ENCODE measurements at places on chromosomes 3 and 15. TPM values are rescaled to one million over a fixed set of nuclear protein-coding genes. Genes with fewer than 3 reads are reported as not detected.

GRCh38 chr3:139265131-139266016 lies 78.4 kb upstream of the MRPS22 start:
- no peaks in the 10 kb centered on the region for H3K27me3 ChIP-seq
- no peak for DNase-seq
- H3K36me3 ChIP-seq, result no peaks in the 10 kb centered on the region
- no peak overlapping the region for H3K27ac ChIP-seq
- H3K4me1 ChIP-seq, result no peaks in the 10 kb centered on the region
- no peak overlapping the region for H3K4me3 ChIP-seq

DNA sequence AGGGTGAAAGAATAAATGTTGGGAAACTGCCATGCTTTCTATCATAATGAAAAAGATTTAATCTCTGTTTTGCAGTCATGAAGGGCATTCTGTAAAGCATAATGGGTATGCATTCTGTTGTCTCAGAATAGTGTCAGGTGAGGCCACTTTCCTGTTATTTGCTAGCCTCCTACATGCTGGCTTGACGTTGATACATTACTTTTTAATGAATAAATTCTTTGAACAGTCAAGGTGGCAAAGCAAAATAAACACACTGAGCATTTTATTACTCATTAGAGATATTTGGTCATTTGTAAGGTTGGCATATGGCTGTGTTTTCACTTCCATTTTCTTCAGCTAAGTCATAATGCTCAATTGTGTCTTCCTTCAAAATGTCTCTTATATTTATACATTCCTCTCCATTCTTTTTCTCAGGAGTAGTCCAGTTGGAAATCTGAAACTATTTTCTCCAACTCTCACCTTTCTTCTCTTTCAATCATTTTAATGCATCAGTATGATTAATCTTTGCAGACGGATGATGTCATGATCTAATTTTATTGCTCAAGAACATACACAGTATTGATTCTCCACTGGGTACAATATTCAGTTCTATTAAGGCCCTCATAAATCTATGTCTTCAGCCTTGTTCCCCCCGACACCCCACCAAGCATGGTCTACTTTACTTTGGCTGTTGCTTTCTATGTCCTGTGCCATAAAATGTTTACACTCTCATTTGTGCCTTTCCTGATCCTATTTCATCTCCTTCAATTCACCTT lies 290.7 kb downstream of the GBE1 start:
- no peaks in the 10 kb centered on the region for H3K4me1 ChIP-seq
- no peaks in the 10 kb centered on the region for H3K36me3 ChIP-seq
- H3K27ac ChIP-seq, result no peak overlapping the region
- no peak for DNase-seq
- no peaks in the 10 kb centered on the region for H3K27me3 ChIP-seq

The MEIS2 gene
- total RNA-seq, result not detected

- no peak overlapping the region for H3K4me3 ChIP-seq
- no peaks in the 10 kb centered on the region for H3K4me1 ChIP-seq
- no peak for DNase-seq
- H3K27me3 ChIP-seq, result no peaks in the 10 kb centered on the region
- no peak overlapping the region for H3K27ac ChIP-seq
Observed at GRCh38 chr15:66578286-66578875, 12.6 kb upstream of the LCTL start.

- H3K27me3 ChIP-seq, result no peaks in the 10 kb centered on the region
- no peak overlapping the region for H3K4me3 ChIP-seq
- no peaks in the 10 kb centered on the region for H3K4me1 ChIP-seq
- no peaks in the 10 kb centered on the region for H3K36me3 ChIP-seq
- H3K27ac ChIP-seq, result no peak overlapping the region
Observed at GRCh38 chr3:114839476-114839875, 307.6 kb downstream of the ZBTB20 start.

- H3K4me1 ChIP-seq, result peaks cover 39% of the 10 kb centered on the region
- DNase-seq, result peak; percentile 75
- H3K4me3 ChIP-seq, result peak overlapping the region; percentile 11
Observed at GRCh38 chr3:106176734-106177133, 307.9 kb upstream of the CBLB start.

DNA sequence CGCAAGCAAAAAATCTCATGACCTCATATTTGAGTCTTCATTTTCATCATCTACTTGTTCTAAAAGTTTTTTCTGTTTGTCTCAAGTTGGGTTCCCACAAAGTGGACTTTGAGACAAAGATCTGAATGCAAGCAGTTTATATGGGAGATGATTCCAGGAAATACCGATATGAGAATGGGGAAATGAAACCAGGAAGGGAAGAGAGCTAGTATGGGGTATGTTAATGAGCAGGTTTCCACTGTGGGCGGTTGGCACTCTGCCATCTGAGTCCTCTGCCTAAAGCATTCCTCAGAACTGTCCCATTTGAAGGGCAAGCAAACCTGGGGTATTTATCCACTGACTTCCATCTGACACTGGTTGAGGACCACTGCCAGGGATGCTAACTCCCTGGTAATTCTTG lies 8.8 kb downstream of the ADPRH start:
- no peak overlapping the region for H3K4me3 ChIP-seq
- no peaks in the 10 kb centered on the region for H3K27me3 ChIP-seq
- no peaks in the 10 kb centered on the region for H3K36me3 ChIP-seq
- H3K27ac ChIP-seq, result no peak overlapping the region

The ZNF774 gene
- 0.50 TPM for total RNA-seq

- no peaks in the 10 kb centered on the region for H3K36me3 ChIP-seq
- no peaks in the 10 kb centered on the region for H3K27me3 ChIP-seq
- H3K27ac ChIP-seq, result peak overlapping the region; percentile 76
- peak overlapping the region; percentile 98 for H3K4me3 ChIP-seq
Observed at GRCh38 chr15:41333026-41333562, 413 bp downstream of the NUSAP1 start.

DNA sequence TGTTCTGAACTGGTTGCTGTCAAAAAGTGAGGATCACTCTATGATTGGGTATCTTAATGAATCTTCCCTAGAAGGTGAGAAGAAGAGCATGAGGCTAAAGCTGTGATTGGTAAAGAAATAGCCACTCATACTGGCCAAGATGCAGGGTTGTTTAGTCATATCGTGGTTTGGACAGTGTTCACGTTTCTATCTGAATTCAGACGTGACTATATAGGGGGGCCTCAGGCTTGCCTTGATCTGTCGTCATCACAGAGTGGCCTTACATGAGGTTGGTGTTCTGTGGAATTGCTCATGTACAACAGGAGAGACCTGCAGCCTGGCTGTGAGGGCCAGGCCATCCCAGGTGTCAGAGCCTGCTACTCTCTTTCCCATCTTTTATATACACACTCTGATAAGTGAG lies 12.4 kb downstream of the RTP2 start:
- H3K4me3 ChIP-seq, result no peak overlapping the region
- no peak for DNase-seq
- no peaks in the 10 kb centered on the region for H3K36me3 ChIP-seq
- H3K4me1 ChIP-seq, result no peaks in the 10 kb centered on the region

- H3K4me1 ChIP-seq, result no peaks in the 10 kb centered on the region
- no peak overlapping the region for H3K27ac ChIP-seq
- no peak overlapping the region for H3K4me3 ChIP-seq
- H3K36me3 ChIP-seq, result no peaks in the 10 kb centered on the region
- no peaks in the 10 kb centered on the region for H3K27me3 ChIP-seq
Observed at GRCh38 chr3:44065311-44066094, 176.2 kb upstream of the TOPAZ1 start.

The CX3CR1 gene
- total RNA-seq, result 0.74 TPM

DNA sequence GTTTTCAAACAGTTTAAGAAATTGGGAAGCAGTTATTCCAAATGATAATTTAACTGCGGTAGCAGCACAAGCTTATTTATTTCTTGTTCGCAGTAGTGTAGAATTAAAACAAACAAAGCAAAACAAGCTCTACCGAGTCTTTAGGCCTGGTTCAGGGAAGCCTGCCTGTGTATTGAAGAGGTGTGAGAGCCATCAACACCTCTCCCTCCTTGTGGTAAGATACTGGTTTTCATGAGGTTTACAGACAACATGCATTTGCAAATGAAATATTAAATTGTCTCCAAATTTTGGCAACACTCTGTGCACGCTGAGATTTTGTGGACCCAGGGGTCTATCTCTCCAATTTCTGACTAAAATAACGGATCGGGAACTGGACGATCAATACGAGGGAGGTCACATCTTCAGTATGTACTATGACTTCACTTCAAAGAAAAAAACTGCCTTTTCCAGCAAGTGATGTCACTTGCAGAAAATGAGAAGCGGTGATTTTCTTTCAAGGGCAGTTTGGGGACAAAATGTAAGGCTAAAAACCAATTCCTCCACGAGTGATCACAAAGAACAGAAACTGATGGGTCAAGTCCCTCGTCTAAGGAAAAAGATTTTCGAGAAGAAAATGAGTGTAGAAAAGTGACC lies 721 bp downstream of the ATR start:
- no peaks in the 10 kb centered on the region for H3K27me3 ChIP-seq
- peak overlapping the region; percentile 92 for H3K27ac ChIP-seq
- H3K4me3 ChIP-seq, result peak overlapping the region; percentile 97
- H3K36me3 ChIP-seq, result no peaks in the 10 kb centered on the region

- DNase-seq, result no peak
- no peak overlapping the region for H3K27ac ChIP-seq
- no peaks in the 10 kb centered on the region for H3K27me3 ChIP-seq
- no peaks in the 10 kb centered on the region for H3K36me3 ChIP-seq
- H3K4me3 ChIP-seq, result no peak overlapping the region
Observed at GRCh38 chr3:143252931-143253330, 133.4 kb downstream of the CHST2 start.

- no peaks in the 10 kb centered on the region for H3K27me3 ChIP-seq
- no peak for DNase-seq
- no peak overlapping the region for H3K27ac ChIP-seq
- no peaks in the 10 kb centered on the region for H3K36me3 ChIP-seq
Observed at GRCh38 chr3:185280572-185281365, 26.9 kb upstream of the EHHADH start.

- H3K4me1 ChIP-seq, result no peaks in the 10 kb centered on the region
- H3K36me3 ChIP-seq, result no peaks in the 10 kb centered on the region
- H3K27ac ChIP-seq, result no peak overlapping the region
- no peak overlapping the region for H3K4me3 ChIP-seq
- DNase-seq, result no peak
Observed at GRCh38 chr3:36707623-36708409, 56.5 kb downstream of the DCLK3 start.

The CHRNA7 gene
- total RNA-seq, result not detected

DNA sequence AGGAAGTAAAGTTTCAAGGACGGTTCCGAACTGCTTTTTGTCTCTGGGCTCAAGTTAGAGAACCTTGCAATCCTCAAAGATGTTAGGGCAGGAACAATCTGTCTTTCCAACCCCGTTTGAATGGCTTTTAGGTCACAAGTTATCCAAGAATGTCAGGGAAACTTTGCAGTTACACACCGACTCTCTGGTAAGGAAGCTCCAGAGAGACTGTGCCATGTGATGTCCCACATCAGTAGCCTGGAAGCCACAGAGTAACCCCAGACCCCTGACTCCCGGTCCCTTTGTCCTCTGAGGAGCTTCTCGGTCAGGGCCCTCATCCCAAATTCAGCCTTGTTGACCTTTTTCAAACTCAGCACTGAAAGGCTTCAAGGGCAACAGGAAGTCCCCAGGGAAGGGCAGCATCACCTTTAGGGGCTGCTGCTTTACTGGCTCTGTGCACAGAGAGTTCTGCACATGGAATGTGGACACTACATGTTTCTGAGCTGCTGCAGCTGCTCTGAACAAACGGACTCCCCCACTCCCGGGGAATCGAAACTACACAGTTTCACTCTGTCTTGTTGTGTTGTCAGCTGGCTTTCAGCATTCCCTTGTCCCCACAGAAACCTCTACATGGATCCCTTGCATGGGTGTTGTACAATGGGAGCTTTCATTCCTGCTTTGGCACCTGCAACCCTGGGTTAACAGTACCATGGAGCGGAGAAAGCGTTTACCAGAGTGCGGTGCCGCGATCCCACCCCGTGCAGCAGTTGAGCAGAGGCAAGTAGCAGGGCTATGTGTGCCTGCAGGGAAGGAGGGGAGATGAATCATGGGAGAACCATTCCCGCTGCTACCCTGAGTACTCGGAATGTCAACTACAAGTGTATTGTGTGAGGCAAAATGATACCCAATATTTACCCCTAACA lies 408.2 kb upstream of the THBS1 start:
- no peak overlapping the region for H3K4me3 ChIP-seq
- no peak overlapping the region for H3K27ac ChIP-seq
- no peaks in the 10 kb centered on the region for H3K27me3 ChIP-seq
- no peak for DNase-seq
- H3K36me3 ChIP-seq, result no peaks in the 10 kb centered on the region

GRCh38 chr3:23201154-23201838 lies 1.8 kb upstream of the UBE2E2 start:
- H3K4me3 ChIP-seq, result no peak overlapping the region
- H3K4me1 ChIP-seq, result peaks cover 6% of the 10 kb centered on the region
- H3K27ac ChIP-seq, result no peak overlapping the region
- H3K27me3 ChIP-seq, result no peaks in the 10 kb centered on the region
- H3K36me3 ChIP-seq, result no peaks in the 10 kb centered on the region

DNA sequence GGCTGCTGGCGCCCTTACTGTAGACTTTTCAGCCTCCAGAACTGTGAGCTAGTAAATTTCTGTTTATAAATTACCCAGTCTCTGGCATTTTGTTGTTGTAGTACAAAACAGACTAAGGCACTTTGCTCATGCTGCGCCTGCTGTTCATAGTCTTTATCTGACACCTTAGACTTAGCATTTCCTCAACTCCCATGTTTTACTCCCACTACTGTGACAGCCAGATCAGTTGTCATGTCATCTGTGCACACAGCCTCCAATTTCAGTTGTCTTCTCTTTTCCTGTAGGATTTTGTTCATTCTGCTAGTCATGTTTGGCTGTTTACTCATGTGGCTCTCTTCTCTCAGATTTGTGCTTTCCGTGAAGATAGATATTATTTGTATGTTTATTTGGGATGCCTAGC lies 62.0 kb downstream of the TCF12 start:
- H3K27ac ChIP-seq, result no peak overlapping the region
- H3K4me1 ChIP-seq, result peaks cover 31% of the 10 kb centered on the region
- no peak overlapping the region for H3K4me3 ChIP-seq
- no peak for DNase-seq
- H3K36me3 ChIP-seq, result peaks cover 2% of the 10 kb centered on the region

All from CD8-positive, alpha-beta memory T cell (primary cell).